Left lung (tissue), 14 donors: ENCODE measurements at places on chromosomes 11 and 22.

DNA sequence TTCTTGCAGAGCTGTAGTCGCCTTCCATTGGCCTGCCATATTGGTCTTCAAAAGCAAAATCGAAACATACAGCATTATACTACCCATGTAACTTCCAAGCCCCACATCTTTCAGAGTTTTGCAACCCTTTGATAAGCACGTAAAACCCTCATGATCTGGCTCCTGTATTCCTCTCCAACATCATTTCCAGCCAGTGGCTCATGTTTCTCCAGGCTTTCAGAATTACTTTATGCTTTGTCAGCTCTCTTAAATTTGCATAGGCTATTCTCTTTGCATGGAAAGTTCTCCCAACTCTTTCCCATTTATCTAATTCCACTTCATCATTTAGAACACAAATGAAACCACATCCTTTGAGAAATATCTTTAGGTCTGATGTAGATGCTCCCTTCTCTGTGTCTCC is 67.8 kb upstream of the DDI1 start:
- no peak for DNase-seq

GRCh38 chr11:130037058-130037457 is 32.6 kb upstream of the APLP2 start:
- no peak for DNase-seq

GRCh38 chr11:65584723-65585171 is 8.9 kb downstream of the EHBP1L1 start:
- DNase-seq: no peak

DNA sequence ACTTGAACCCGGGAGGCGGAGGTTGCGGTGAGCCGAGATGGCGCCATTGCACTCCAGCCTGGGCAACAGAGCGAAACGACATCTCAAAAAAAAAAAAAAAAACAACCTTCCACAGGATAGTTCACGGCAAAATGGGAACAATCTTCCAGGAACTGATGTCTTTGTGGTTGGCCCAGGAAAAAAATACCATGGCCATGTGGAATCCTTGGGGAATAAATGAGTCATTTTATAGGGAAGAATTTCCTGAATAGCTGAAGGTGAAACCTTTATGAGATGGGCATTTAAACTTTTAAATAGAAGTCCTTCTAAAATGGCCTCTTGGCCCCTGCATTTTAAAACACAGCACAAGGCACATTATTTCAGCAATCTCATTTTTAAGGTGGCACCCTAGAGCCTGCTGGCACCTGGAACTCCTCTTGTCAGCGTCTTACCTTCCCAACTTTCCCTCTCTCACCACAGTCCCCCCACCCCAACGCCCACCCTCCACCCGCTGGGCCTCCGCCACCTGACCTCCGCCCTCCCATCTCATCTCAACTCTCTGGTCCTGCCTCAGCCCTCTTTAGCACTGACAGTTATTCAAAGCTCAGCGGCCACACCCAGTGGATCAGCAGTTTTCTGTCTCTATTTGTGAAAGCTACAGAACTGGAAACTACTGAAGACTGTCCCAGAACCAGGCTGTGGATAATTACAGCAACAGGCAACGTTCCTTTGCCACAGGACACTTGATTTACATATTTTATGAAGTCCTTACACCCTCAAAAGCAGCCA is 43.1 kb downstream of the SCGB1A1 start:
- DNase-seq: no peak

DNA sequence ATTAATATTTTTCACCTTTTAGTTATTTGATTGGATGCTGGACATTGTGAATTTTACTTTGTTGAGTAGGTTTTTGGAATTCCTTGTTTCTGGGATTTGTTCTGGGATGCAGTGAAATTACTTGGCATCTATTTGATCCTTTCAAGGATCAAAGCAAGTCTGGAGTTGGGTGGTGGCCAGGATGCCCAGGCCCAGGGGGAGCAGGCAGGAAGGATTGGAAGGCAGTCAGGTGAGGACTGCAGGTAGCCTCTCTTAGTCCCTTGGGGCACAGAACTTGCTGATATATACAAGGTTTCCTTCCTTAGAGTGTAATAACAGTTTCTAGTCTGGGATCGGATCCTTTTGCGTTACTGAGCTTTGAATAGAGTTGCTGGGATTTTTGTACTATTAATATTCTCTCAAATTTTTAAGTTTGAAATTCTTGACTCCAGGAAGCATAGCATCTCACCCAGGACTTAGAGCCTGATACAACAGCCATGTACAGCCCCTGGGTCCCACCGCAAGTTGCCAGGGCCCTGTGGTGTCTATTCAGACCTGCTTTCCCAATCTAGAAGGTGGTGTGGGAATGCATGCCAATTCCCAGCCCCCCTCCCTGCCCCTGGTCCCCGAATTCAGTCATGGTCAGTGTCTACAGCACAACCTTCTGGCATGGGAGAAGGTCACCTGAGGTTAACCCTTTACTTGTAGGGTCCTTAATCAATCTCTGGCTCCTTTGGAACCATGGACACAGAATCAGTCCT is 6.1 kb downstream of the ZNF74 start:
- DNase-seq: no peak

DNA sequence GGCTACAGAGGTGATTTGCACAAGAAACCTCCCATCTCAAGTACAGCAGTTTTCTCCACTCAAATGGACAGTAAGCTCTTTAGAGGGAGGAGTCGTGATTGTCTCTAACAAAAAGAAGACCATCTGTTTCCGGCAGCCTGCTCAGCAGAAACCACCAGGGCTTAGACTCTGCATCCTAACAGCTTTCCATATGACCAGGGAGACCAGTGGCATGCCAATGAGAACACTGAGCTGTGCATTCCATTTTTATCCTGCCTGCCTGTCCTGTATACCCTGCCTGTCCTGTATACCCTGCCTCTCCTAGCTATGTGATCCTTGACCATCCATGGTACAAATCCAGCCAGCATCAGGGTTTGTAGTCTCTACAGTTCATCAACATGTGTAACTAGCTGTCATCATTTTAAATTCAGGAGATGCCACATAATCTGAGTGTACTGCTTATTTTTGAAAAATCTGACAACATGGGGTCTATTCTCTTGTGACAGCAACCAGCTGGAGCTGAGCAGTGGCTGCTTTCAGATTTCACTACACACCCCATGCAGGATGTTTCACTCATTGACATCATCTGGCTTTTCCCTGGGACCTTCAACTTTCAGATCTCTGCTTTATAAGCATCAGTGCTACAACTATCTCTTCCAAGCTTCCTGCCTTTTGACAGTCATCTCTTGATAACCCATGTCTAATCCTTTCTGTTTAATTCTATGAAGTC is 50.5 kb upstream of the POU2AF2 start:
- DNase-seq: peak; percentile 75

GRCh38 chr11:29227811-29228210 is 789.0 kb downstream of the KCNA4 start:
- DNase-seq: no peak

GRCh38 chr11:125261588-125261987 is 97.0 kb downstream of the PKNOX2 start:
- no peak for DNase-seq

- DNase-seq: no peak
Measured at GRCh38 chr11:72730737-72731136, 21.5 kb downstream of the ARAP1 start.

DNA sequence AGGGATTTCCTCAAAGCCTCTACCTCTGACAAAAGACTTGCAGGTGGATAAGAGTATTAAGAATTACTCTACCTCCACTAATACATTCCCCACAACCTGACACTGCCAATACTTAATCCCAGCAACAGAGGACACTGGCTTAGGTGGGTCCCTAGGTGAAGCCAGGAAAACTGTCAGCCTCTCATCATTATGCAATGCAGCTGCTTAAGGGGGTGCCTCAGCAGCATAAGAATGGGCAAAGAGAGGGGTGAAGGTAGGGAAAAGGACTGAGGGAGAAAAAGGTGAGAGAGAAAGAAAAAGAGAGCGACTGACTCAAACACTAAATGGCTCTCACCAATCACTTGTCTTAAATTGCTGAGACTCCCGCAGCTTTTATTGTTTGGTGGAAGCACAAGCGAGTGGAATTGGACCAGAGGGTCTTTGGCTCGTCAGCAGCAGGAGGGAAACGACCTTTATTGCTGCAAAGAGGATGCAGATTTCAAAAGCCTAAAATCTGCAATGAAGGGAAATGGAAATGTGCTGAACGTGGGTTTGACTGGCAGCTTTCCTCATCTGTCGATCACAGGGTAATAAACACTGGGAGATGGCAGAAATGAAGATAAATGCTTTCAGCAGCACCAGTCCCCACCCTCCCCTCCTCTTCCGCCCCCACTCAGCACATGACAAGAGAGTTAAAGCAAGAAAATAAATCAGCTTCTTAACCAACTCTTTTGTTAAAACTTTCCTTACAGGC is 64.9 kb upstream of the CHRM4 start:
- DNase-seq: no peak

DNA sequence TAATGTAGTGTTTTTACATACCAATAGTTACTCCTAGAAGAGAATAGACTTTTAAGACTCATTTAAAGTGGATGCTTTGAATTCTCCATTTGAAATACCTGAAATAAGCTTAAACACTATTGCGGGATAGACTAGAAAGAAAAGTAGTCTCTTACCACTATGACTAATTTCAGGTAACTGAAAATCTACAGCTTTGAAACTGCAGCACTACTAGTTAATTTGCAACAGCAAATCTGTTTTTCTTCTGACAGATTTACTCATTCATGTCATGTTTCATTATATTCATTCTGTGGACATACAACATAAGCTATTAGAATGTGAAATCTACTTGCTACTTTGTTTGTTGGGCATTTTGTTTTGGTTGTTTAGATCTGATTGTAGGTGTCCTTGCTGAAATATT is 153.6 kb downstream of the MAML2 start:
- DNase-seq: no peak

DNA sequence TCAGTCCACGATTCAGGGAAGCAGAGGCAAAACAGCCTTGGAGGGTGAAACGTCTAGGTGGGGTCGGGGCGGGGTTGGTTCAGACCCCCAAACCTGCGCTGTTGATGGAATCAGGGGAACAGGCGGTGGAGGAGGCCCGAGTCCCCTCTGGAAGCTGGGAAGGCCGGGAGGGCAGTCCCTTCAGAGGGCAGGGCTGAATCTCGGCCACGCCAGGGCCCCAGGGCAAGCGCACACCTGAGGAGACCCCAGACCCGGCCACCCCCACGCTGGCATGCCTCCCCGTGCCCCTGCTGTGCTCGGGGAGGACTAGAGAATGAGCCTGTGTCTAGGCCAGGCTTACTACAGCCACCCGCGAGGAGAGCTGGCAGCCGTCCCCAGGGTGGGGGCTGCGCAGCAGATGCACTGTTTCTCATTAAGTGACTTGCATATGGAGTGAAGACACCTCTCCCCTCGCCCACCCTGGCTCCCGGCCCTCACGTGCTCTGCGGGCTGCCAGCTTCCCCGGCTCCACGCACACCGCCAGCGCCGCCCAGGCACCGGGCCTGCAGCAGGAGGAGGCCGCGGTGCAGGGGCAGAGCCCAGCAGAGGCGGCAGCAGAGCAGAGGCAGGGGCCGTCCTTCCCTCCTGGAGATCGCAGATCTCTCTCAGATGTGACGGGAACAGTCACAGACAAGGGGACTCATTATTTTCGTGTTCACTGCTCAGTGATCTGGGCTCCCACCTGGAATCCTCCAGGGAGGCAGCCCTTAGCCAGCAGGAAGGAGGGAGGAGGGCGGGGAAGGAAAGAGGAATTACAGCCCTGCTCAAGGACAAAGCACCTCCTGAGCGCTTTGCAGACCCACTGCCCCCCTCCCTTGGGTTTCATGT is 47.1 kb upstream of the OPCML start:
- DNase-seq: no peak

DNA sequence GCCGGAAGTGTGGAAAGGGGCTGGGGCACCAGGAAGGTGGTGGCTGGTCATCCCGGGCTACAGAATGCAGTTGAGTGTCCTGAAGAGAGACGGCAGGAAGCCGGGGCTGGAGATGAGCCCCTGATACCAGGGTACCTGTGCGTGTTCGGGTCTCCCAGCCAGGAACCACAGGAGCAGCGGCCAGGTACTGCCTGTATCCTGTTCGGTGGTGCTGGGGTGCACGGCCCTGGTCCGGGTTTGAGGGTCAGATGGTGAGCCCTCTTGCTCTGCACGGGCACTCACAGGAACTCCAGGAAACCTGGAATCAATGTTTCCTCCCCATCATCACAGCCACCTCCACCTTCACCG is 253.1 kb upstream of the B3GAT1 start:
- DNase-seq: no peak

DNA sequence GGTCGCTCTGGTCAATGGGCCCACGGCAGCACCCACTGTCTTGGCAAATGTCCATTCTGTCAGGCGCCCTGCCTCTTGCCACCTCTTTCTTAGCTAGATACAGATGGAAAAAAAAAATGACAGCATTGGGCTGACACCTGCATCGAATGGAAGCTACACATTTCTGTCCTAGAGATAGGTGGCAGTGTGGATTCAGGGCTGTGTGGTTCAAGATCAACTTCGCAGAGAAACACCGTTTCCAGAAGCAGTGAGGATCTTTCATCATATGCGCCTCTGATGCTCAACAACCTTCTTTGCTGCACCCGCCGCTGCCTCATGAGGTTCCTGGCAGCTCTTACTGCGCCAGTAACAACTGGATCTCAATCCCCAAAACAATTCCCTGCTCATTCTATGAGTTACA is 236.3 kb downstream of the KIRREL3 start:
- DNase-seq: no peak

- DNase-seq: peak; percentile 42
Measured at GRCh38 chr22:38843657-38844314, at the start of gene NPTXR. TSS of gene NPTXR (minus strand) at chr22:38844028.

DNA sequence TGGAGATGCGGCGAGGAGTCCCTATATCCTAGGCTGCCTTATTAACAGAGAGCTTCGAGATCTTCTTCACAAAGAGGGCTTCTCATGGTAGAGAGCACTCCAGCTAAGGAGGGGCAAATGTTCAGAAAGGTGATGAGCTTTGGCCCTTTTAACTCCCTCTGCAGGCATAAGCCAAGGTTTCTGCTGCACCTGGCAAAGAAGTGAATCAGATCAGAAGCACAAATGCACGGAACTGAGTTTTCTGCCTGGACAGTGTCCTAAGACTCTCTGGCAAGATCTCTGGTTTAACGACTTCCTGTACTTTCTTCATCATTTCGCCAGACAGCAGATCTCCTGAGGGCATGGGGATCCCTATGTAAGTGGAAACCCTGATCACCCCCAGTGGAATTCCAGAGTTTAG is 37.2 kb downstream of the POU2AF3 start:
- DNase-seq: no peak

DNA sequence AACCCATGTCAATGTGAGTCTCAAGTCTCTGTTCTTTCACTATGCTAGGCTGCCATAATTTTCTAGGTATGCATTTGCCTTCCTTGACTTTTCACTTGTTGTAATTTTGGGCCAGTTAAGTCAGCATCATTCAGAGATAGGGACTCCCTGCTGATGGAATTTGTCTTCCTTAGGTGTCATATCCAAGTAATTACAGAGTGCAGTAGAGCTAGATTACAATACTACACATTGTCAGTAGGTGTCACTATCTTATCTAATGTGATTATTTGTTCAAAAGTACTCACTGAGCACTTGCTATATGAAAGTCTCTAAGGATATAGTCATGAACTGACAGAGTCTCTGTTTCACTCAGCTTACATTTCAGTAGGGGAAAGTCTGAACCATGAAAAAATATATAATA is 25.0 kb upstream of the SYN3 start:
- no peak for DNase-seq
